Activated T-helper 2 cell treated with anti-CD3 and anti-CD28 coated beads, Interferon-gamma antibody, Interleukin-2, Interleukin-4, amounts not matched to agents 10 μg/mL and 5 μg/mL and 100 μg/mL, durations not matched to agents 14 hours and 24 hours and 36 hours (primary cell): ENCODE measurements at places on chromosomes 4 and X.

DNA sequence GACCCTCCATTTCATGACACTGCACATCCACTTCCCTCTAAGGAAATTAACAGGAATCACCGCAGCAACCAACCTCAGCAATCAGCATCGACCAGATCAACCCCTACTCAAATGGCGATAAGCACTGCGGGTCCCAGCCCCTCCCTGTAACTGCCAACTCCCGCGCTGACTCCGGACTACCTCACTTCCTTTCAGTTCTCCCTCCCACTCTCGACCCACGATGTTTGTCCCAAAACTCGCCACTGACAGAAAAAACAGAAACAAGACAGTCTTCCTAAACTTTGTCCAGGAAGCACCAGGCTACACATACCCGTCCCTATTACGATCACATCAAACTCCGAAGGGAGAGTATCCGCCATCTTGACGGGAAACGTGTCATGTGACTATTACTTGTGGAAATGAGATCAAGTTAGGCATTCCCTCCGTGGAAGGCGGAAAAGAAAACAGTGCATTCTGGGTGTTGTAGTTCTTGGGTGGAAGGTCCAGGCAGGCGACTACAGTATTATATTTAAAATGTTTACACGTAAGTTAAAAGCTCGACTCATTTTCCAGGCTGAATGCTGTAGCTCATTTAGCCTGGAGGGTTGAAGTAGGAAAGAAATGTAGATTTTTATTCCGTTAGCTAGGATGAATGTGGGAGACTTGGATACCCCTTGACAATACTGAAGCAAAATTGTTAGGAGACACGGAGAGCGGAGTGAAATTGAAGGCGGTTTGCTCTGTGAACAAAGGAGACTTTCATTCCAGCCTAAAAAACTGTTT, at the start of gene CHM:
Gene CHM, minus strand, starts transcription at position 385 of the 762 bp plus-strand sequence. Its CDS starts 26 bp downstream, at position 359.
- peak; percentile 52 for DNase-seq

DNA sequence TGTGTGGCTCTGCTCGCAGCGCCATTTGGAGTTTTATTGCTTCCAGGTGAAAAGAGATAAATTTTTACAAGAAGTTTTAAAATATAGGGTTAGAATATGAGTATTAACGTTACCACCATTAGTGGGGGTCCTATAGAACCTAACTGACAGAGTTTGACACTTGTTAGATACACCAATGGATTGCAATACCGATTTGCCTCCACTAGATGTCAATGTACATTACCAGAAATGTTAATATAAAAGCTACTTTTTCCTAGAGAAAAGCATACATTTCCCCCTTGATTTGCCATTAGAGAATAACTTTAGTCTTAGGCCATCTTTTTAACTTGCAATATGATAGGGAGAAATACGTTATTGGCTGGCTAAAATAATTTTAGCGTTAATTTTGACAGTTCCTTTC, 108.4 kb downstream of the LINC00632 start:
- no peak for DNase-seq

GRCh38 chrX:46587158-46587557, 13.6 kb downstream of the CHST7 start:
- DNase-seq, result no peak

DNA sequence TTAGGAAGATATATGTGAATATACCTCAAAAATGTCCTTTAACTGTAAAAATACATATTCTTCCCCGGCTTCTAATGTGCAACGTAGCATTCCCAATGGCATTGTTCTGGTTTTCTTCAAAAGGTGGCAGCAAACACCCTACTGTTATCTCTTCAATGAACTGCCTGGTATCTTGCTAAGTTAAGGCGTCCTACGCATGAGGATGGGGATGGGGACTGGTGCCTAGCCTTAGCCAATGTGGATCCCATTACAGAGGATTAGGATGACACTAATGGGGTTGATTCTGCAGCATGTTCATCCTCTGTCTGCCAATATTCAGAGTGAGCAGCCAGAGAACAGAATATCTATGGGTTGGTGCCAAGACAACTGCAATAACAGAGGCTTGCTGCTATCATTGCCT, 334.9 kb upstream of the ADGRL3 start:
- DNase-seq, result no peak

GRCh38 chrX:1536712-1537030, 314 bp downstream of the P2RY8 start:
- DNase-seq, result no peak

GRCh38 chr4:6199422-6199921, 877 bp downstream of the JAKMIP1 start:
- DNase-seq, result peak; percentile 29

GRCh38 chr4:4200624-4201023, 26.1 kb downstream of the OTOP1 start:
- no peak for DNase-seq

- no peak for DNase-seq
These were observed 28.5 kb downstream of the MSN start for GRCh38 chrX:65695849-65696449.

- DNase-seq, result peak; percentile 42
These were observed 50.3 kb downstream of the MAML3 start for GRCh38 chr4:140103676-140104075.

DNA sequence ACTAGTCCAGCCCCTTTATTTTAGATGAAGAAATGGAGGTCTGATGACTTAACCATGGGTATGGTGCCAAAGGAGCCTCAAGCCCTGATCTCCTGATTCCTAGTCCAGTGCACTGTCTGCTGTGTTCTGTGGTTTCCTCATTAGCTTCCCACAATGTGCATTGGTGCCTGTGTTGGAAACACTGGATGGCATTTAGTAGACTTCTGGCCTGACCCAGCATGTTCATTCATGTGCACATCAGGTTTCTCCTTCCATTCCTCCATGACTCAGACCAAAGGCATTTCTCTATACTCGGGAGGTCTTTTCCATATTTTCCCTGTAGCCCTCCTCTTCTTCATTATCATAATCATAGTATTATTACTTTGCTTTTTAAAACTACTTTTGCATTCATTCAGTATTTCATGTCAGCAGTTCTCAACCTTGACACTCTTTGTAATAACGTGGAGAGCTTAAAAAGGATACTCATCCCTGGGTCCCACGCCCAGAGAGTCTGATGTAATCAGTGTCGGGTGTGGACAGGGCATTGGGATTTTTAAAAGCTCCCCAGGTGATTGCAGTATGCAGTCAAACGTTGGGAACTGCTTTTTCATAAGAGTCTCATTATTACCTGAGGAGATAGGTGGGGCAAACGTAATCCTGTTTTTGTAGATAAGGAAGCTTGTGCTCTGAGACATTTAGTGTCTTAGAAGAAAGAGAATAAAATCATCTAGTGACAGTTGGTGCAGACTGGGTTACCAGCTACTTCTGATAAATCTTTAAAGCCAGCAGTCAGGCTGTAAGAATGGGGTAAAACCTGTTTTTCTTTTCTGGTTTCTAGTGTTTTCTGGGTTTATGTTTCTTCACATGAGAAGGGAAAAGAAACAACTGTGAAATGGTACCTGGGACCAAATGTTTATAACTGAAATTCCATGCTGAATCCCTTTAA, 40.9 kb upstream of the XK start:
- no peak for DNase-seq

DNA sequence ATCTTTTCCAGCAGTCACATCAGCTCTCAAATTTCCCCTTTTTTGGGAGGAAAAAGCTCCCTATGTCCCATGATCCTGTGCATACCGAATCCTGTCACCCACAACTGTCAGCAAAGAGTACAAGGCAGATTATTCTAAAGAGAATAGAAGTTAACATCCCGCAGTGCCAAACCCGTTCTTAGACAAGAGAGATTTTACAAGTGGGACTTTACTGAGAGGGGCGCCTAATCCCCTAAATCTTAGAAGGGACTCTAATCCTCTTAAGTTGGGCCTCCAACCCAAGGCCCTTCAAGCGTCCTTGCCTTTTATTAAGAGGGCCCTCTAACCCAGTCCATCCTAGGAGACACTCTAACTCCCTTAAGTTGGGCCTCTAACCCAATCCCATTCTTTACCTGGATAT, 193.9 kb downstream of the CPXCR1 start:
- no peak for DNase-seq

DNA sequence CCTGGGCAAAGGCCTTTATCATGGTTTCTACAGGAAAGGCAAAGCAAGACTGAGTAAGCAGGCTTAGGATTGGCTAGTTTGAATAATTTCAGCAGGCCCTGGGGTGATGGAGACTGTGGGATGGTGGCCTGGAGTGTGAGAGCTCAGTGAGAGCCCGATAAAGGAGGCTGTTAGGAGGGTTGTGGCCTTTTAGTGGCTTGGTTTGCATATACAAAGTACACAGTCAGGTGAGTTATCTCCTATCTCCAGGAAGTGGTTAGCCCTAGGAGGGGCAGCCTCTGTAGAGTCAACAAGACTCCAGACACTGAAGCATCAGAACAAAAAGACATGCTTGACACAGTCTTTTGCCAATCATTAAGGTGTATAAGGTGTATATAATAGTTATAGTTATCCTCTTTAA, 157.2 kb downstream of the CFAP299 start:
- peak; percentile 58 for DNase-seq

DNA sequence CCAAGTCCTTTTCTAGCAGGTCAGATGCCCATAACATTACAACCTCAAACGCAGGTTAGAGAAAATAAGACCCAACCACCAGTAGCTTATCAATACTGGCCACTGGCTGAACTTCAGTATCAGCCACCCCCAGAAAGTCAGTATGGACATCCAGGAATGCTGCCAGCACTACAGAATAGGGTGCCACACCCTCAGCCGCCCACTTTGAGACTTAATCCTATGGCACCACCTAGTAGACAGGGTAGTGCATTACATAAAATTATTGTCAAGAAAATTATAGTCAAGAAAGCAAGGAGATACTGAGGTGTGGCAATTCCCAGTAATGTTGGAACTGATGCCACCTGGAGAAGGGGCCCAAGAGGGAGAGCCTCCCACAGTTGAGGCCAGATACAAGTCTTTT, 19.9 kb upstream of the TRIM61 start:
- no peak for DNase-seq

GRCh38 chr4:122612540-122612939, 8.3 kb downstream of the IL21 start:
- no peak for DNase-seq

- no peak for DNase-seq
These were observed 1118.1 kb upstream of the PRKX start for GRCh38 chrX:4831574-4831973.

GRCh38 chr4:40177591-40177990, 19.2 kb upstream of the RHOH start:
- DNase-seq, result no peak

GRCh38 chr4:16663732-16664131, 234.7 kb downstream of the LDB2 start:
- DNase-seq, result no peak

- no peak for DNase-seq
These were observed 55.1 kb upstream of the SLC4A4 start for GRCh38 chr4:71283642-71284257.

- DNase-seq, result no peak
These were observed 74.4 kb upstream of the DDX3X start for GRCh38 chrX:41259516-41259915.

DNA sequence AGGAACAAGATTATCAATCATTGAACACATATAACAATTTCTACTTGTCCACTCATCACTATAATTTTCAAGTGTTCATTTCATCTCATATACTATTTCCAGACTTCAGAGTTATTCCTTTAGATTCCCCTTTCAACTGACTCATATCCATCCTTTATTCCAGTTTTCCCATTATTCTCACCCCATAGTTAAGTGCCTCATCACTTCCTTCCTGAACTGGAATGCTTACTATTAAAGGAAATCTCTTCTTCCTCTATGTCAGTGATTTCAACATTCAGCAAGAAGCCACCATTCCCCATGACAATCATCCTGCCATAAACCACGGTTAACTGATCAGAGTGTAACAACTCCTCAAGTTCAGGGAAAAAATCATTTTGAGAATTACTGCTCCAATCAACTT, 198.9 kb downstream of the FBXO8 start:
- DNase-seq, result no peak

- DNase-seq, result no peak
These were observed 4.4 kb downstream of the LRCH2 start for GRCh38 chrX:115229337-115230003.

GRCh38 chr4:173990126-173990868, 293.2 kb downstream of the FBXO8 start:
- DNase-seq, result no peak

DNA sequence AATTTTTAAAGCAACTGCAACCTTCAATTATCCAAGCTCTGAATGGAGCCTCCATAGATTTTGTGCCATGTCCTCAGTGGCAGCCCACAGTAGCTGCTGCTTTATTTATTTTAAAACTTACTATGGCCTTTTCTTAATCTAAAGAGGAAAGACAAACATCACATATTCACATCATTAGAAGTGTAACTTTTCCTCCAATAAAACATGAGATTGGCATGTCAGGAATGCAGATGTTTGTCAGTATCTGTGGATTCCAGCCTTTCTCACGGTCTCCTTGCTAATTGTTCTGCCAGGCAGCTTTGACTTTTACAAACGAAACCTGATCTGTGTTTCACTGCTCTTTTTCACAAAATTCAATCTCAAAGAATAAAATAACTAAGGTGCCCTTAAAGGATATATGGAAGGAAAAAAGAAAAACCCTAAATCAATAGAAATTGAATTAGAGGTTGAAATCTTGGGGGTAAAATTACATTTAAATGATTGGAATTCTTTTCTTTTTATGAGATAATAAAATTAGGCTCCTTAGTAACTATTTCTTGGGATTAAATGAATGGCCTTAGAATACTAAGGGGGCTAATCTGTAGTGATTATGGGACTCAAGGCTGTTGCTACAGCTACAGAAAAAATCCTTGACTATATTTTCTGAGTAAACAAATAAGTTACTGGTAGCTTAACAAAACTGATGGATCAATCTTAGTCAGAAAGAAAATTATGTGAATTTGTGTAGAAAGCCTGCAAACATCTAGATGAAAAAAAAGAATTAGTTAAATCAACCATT, 151.3 kb downstream of the RTL9 start:
- DNase-seq, result no peak

DNA sequence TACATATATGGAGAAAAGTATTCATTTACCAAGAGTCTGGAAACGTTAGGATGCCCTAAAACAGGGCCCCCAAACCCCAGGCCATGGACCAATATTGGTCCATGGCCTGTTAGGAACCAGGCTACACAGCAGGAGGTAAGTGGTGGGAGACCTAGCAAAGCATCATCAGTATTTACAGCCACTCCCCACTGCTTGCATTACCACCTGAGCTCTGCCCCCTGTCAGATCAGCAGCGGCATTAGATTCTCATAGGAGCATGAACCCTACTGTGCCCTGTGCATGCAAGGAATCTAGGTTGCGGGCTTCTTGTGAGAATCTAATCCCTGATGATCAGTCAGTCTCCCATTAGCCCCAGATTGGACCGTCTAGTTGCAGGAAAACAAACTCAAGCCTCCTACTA, 62.3 kb downstream of the USP38 start:
- DNase-seq, result no peak

DNA sequence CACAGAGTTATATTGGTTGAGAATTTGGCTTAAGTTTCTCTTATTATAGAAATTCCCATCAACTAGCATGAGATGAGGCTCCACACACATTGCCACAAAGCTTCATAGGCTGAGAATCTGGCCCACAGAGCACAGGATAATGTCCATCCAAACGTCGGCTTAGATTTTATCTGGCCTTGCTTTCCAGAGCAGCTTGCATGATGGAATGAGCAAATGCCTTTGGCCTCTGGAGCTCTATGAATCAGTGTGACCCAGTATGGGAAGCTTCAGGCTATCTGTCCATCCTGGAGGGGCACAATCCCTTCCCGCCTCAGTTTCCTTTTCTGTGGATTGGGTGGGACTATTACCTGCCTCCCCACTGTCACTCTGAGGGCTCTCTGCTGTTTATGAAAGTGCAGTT, 131.5 kb upstream of the NDP start:
- no peak for DNase-seq
